SW480 (cell line): ENCODE measurements at places on chromosomes 1 and 21.

GRCh38 chr1:181318858-181319235 is 164.5 kb upstream of the CACNA1E start:
- DNase-seq, result no peak

DNA sequence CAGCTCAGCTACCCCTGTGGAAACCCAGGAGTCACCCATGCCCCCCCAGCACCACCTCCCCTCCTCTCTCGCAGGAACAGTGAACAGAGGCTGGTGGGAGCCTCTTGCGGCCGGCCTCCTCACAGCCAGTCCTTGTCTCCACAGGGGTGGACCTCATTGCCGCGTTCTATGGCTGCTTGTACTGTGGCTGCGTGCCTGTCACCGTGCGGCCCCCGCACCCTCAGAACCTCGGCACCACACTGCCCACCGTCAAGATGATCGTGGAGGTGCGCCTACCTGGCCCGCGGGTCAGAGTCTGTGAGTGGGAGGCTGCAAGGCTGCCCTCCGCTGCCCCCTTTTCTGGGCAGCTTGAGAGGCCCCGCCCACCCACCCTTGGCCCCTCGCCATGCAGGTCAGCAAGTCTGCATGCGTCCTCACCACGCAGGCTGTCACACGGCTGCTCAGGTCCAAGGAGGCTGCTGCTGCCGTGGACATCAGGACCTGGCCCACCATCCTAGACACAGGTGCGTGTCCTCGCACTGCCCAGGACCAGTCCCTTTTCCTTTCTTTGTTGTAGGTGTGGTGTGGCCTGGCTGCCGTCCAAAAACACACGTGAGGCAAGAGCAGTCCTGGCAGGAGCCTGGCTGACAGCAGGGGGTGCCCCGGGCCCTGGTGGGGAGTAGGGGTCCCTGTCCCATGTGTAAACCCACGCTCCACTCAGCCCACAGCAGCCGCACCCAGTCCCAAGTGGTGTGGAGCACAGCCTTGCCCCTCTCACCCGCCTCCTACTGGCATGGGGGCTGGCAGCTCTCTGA is 50.3 kb downstream of the S100B start:
- DNase-seq, result no peak

DNA sequence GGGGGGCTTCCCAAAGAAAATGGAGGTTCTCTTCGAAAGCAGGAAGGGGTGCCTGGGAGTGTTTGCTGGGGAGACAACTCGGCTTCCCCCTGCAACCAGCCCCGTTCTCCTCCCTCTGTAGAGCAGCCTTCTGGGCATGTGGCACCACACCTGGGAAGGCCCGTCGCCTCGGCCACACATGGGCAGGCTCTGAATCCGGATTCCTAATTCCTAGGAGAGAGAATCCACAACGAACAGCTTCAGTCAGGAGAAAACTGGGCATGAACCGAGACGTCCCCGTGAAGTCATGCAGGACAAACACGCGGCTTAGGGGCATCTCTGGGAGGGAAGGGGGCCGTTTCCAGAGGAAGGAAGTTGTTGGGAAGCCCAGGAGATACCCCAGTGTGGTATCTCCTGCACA is 224.5 kb downstream of the KAZN start:
- no peak for DNase-seq

DNA sequence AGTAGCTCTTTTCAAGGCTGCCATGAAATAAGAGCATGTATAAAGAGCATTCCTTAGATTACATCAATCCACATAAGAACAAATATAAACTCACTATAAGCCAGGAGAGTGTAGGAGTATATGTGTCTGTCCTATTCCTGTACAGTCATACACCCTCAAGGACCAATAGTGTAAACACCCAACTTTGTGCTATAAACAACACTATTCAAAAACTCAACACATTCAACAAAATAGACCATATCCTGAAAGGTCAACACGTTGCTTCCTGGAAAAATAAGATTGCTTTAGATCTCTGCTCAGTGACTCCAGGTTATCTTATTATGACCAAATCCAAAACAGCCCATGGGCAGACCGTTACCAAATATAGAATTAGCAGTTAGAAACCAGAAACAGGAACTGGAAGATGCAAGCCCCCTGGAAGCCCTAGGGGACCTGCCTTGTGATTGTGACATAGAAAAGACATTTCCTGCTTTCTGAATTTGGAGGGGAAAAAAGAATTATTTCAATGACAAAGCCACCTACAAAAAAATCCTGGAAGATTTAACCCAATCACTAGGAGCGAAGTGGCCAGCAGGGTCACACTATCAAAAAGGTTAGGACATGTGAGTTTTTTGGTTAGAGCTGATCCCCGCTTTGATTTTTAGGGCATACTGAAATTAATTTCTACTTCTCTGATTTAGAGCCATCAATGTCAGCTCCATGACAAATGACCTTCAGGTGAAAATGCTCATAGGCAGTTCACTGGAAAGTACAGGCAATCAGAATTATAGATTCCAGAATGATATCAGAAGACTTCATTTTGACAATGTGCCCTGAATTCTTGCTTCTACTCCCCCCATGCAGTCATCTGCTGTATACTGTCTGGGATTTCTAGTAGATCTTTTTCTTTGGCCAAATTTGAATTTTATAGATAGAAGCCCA is 59.9 kb downstream of the LRRC8C start:
- DNase-seq, result no peak

GRCh38 chr1:43438006-43438405 is 15.7 kb downstream of the HYI start:
- no peak for DNase-seq

- DNase-seq, result no peak
Measured at GRCh38 chr1:148308832-148309458, 156.9 kb upstream of the NBPF11 start.

DNA sequence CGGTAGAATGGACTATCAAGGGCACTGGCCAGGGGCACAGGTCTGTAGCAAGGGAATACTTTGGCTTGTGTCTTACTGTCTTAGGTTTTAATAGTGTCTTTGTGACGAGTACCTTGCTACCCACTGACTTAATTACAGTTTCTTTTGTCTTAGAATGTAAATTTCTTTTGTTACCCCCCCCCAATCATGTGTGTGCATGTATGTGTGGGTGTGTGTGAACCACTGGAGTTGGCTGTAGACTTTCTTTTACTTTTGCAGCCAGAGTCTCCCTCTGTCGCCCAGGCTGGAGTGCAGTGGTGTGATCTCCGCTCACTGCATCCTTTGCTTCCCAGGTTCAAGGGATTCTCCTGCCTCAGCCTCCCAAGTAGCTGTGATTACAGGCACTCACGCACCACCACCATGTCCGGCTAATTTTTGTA is 61.8 kb upstream of the CLDN14 start:
- no peak for DNase-seq

DNA sequence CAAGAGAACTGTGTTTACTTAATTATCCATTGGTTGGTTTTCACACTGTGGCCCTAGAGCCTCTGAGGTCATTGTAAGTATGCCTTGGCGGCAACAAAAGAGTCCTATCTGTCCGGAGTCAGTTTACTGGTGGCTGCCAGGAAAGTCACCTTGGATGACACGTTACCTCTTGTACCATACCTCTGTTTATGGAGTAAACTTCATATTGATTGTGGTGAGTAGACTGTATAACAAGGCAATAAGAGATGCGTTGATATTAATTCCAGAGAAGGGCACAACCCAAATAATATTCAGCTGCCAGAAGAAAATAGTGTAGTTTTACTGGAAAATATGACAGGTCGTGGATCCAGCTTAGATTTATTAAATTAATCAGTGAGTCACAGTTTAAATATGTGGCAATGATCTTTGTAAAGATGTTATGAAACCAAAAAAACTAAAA is 20.4 kb upstream of the KIF14 start:
- DNase-seq, result no peak

DNA sequence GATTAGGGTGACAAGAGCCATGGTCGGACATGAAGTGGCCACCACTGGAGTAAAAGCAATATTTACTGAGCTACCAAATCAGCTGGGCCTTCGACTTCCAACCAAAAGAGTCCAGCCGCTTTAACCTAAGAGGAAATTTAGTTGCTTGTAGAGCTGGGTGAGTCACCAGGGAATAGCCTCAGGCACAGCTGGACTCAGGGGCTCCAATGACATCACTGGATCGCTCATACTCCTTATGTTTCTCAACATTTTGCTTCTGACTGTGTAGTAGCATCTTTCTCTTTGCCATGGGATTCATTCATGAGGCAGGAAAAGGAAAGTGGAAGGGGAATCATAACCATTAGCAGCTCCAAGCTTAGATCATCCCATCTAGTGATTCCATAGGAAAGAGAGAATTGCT is 664.4 kb downstream of the MATN1 start:
- peak; percentile 27 for DNase-seq

DNA sequence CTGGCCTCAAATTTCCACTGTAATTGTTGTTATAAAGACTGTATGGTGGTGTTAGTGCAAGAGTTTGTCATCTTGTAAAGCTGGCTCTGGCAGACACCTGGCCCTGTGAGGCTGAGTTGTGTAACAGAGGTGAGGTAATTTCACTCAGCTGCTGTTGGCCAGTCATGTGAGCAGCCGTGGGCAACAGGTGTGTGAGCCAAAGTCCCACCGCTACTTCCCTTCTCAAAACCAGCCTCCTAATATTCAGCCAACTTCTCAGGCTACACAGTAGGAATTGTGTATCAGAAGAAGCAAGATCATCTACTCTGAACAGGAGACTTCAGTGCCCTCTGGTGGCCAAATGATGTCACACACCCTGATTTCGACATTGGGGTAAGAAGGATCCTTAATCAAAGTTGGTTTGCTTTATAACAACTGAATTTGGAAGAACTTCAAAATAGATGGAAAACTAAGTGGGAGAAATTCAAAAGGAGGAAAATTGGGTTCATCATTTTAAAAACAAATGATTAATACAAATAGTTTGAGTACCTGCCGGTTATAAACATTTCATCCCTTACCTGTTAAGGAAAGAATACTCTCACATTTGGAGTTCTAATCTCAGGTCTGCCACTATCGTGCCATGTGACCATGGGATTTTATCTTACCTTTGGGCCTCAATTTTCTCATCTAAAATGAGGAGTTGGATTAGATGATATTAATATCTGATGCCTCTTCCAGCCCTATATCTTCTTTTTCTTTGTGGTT is 2.6 kb upstream of the CREG1 start:
- DNase-seq, result peak; percentile 75

DNA sequence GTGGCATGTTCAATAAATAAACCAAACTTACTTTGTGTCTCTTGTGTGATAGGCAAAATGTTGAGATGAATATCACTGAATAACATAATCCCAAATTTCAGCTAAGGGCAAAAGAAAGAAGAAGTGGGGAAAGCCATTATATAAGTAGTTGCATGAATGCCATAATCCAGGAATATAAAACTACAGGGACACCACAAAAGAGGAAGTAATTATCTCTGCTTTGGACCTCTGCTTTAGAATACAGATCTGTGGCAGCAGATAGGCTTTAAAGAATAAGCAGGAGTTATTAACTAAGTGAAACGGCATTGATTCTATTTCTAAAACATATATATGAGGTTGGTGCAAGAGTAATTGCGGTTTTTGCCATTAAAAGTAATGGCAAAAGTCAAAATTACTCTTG is 288.5 kb upstream of the SNX7 start:
- no peak for DNase-seq

DNA sequence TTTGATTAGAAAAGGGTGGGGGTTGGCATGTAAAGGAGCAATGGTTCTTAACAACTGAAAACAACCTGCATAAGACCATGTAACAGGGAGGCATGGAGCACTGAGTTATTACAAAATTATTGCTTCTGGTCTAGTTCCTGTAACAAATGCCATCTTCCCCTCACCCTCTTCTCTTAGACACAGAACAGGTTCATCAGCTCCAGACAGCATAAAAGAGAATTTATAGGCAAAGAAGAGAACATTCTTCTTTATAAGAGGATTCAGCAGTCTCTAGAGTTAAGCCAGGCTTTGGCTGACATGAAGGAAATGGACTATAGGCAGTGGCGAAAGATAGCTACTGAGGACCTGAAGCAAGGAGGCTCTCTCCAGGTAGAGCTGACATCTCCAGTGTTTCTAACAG is 38.9 kb downstream of the RGSL1 start:
- no peak for DNase-seq

- DNase-seq, result no peak
Measured at GRCh38 chr1:153150846-153151245, at the start of gene SPRR2G. SPRR2G (minus strand) TSS chr1:153150890; CDS start chr1:153150110, 780 bp downstream.

- DNase-seq, result no peak
Measured at GRCh38 chr1:39352881-39353280, 138.6 kb upstream of the BMP8A start.

- DNase-seq, result no peak
Measured at GRCh38 chr1:53672243-53672642, 66.7 kb downstream of the GLIS1 start.

- no peak for DNase-seq
Measured at GRCh38 chr1:240768979-240769378, 157.0 kb upstream of the GREM2 start.

- no peak for DNase-seq
Measured at GRCh38 chr1:109892561-109893368, 17.9 kb upstream of the CSF1 start.

GRCh38 chr21:41207401-41208375 is 39.7 kb downstream of the BACE2 start:
- DNase-seq, result peak; percentile 42

GRCh38 chr1:206551986-206552326 is 44.6 kb downstream of the RASSF5 start:
- DNase-seq, result no peak

DNA sequence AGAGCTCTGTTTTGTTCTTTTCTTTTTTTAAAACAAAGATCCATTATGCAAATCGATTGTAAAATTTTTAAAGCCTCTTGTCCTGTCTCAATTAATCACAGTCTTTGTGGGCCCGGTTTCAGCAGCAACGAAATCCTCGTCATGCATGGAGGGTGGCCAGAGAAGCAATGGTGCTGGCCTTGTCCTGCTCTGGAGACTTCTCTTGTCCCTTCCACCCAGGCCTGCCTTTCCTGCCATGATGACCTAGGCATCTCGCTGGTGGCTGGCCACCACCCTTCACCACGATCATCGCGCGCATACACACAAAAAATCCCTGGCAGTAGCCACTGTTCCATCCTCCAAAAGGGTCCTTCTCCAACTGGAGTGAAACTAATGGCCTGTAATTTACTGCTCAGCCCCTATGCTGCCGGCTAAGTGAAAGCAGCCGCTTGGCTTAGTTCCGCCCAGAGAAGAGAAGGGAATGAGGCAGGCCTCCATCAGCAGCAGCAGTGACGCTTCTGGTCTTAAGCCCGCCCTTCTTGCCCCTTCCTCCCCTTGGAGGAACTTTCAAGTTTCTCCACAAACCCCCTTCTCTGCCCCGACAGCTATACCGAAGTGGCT is 309.5 kb downstream of the NPHP4 start:
- DNase-seq, result no peak

GRCh38 chr1:234779160-234779538 is 169.2 kb upstream of the IRF2BP2 start:
- DNase-seq, result no peak

GRCh38 chr1:157849229-157849875 is 7.7 kb upstream of the CD5L start:
- no peak for DNase-seq

- no peak for DNase-seq
Measured at GRCh38 chr1:53376742-53377437, 49.0 kb upstream of the LRP8 start.

- no peak for DNase-seq
Measured at GRCh38 chr1:212916481-212917133, 33.7 kb upstream of the VASH2 start.

- no peak for DNase-seq
Measured at GRCh38 chr1:10192263-10192662, 18.1 kb upstream of the KIF1B start.
